ENCODE measurements at places on chromosomes 3 and 15. TPM values are rescaled to one million over a fixed set of nuclear protein-coding genes. Genes with fewer than 3 reads are reported as not detected.

- no peak for DNase-seq
These were observed 12.4 kb upstream of the SEC62 start for GRCh38 chr3:169954142-169954756.

The CHST13 gene
- 0.55 TPM for total RNA-seq

DNA sequence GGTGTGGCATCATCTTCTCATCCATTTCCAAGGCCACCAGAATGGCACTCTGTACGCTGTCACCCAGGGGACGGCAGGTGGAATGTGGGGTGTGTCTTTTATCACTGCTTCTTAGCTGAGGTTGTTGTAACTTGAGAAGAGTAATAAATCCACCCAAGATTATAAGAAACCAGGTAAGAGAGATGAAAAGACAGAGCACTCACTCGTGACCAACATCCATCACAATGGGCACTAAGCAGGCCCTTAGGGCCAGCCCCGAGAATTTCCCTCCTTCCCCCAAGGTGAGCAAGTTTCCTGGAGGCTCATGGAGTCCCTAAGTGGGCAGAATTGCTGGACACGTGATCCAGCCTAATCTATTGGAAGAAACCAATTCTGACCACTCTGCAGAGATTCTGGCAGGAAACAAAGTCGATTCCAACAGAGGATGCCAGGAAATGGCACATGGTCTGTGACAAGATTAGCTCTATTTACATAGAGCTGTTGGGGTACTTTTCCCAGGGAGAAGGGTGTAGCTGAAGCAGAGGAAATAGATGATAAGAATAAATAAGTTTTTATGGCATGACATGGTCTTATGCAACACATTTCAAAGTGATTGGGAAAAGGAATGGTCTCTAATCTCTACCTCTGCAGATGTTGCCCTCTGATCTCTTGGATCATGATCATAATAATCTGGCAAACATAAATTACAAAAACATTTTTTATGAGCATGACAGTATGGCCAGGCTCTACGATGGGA is 22.5 kb downstream of the SLC6A20 start:
- DNase-seq, result no peak

The NPAP1 gene
- total RNA-seq, result not detected

GRCh38 chr15:64884679-64885078 is 27.0 kb upstream of the ANKDD1A start:
- DNase-seq, result no peak

The SEMA3F gene
- 39.2 TPM for total RNA-seq

DNA sequence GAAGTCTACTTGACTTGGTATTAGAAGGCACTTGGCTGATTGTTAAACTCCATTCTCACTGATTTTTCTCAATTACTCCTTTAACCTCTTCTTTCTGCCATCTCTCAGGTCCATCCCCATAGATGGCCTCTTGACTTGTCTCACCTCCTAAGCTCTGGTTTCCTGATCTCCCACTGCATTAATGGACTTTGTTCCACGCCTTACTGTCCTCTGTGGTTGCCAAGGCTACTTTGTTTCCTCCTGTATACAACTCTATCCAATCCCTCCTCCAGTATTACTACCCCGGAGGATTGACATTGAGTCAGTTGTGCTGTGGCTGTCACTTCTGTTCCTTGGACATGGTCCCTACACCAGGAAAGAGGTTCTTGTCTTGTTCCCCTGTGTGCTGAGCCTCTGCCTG is 10.6 kb upstream of the GLCE start:
- no peak for DNase-seq

- no peak for DNase-seq
These were observed 16.3 kb downstream of the SV2B start for GRCh38 chr15:91116113-91117067.

GRCh38 chr15:90171623-90172022 is 29.5 kb upstream of the SEMA4B start:
- DNase-seq, result no peak

DNA sequence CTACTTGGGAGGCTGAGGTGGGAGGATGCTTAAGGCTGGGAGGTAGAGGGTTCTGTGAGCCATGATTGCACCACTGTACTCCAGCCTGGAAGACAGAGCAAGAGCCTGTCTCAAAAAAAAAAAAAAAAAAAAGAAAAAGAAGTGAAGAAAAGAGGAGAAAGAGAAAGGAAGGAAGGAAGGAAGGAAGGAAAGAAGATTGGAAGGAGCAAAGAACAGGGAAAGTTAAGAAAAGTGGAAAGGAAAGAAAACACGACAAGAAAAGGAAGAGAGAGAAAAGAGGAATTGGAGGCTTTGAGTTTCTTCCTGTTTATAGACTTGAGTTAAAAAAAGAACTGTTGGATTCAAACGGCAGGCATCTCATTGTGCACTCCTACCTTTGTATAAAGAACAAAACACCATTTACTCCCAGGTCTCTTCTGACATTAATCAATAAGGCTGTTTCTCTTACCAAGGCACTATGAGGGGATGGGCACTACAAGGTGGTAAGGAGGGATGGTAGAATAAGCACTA is 73.5 kb downstream of the EDEM1 start:
- DNase-seq, result no peak

DNA sequence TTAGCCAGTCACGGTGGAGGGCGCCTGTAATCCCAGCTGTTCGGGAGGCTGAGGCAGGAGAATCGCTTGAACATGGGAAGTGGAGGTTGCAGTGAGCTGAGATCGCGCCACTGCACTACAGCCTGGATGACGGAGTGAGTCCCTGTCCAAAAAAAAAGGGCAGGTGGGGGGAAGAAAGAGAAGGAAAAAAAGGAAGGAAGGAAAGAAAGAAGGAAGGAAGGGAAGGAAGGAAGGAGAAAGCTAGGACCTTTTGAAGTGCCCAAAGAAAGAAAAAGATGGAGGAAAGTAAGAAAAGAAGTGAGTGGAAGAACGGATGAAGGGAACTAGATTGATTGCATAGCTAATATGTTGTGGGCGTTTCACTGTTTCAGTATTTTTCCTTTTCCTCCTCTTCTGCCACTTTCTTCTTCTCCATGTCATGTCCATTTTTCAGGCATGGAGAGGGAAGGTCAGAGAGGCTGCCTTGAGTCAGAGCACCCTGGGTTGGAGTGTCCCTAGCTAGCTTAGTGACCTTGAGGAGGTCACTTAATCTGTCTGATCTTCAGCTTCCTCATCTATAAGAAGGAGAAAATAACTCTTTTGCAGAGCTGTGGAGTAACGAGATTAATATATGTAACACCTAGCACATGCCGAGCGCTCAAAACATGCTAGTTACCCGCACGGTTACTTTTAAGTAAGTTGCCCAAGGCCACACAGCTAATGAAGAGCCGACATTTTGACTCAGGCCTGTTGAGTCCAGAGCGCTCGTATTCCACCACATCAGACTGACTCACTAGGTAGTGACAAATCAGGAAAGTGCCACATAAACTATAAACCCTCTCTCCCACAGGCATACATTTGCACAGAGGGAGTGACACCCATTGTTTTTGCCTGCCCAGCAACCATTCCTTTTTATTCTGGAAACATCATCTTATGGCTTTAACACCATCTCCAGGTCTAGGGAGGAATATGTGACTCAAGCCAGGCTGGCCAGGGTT is 42.2 kb downstream of the BHLHE40 start:
- DNase-seq, result no peak

The PPP1R14D gene
- not detected for total RNA-seq

- DNase-seq, result no peak
These were observed 33.7 kb downstream of the KIF7 start for GRCh38 chr15:89621547-89621946.

GRCh38 chr3:171088496-171088895 is 62.0 kb upstream of the SLC2A2 start:
- no peak for DNase-seq

- DNase-seq, result no peak
These were observed 130.4 kb upstream of the SMAD3 start for GRCh38 chr15:66934868-66935520.

DNA sequence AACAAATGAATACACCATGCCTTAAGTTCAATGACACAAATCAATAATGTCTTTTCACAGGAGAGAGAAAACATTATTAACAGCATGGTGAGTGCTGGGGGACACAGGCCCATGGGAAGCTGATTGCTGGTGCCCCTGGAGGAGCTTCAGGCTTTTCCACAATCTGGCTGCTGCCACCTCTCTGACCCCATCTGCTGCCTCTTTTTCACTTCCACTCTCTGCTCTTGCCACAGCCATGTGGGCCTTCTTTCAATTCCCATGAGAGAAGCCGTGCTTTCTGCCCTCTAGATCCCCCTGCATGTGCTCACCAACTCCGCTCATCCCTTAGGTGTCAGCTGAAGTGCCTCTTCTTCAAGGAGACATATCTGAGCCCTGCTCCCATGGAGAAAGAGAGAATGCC is 21.0 kb upstream of the CTXND1 start:
- no peak for DNase-seq

DNA sequence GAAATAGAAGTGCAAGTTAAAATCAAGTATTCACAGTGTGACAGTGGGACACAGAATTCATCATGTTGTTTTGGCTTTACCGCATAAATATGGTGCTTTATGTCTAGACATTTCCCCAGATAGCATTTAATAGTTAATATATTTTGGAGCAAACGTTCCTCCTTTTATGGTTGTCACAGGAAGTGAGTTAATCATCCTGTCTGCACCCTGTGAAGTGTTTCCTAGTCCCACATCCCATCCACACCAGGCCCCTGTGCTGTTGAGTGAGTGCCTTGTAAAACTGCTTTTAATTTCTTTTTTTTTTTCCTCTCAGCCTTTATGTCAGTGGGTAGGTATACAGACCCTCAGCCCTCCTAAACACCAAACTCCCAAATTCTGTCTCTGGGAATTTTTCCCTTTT is 393.7 kb downstream of the FEZF2 start:
- no peak for DNase-seq
